ENCODE measurements at places on chromosomes 7 and 10.

- DNase-seq: no peak
Measured at GRCh38 chr7:50733552-50733951, 49.1 kb downstream of the GRB10 start.

- DNase-seq: no peak
Measured at GRCh38 chr7:149865437-149865836, 8.3 kb upstream of the ATP6V0E2 start.

DNA sequence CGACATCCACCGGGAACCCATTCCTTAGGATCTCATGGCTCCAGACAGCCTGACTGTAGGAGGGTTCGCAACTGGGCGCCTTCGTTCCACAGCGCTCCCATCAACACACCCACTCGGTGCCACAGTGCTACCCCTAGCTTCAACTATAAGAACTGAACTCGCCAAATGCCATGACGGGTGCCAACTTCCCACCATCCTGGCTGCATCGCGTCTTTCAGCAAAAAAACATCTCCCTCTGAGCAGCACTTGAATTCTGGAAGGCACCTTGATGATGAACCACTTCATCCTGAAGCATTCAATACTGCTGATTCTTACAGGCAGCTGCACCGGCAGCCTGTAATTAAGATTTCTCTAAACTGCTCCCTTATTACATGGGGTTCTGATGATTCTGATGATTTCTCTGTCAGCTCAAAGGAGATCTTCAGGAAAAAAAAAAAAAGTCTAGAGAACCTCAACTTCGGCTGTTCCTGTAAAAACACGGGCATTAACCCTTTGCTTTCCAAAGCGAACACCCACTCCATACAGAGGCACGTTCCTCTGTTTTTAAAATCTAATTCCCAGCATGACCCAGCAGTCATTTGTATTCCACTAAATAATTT, 1.3 kb downstream of the CYTH3 start:
- peak; percentile 54 for DNase-seq

- DNase-seq: no peak
Measured at GRCh38 chr7:155375337-155376277, 77.9 kb downstream of the INSIG1 start.

- no peak for DNase-seq
Measured at GRCh38 chr10:133445751-133446708, 7.7 kb upstream of the SCART1 start.

GRCh38 chr7:108328174-108328651, 128.0 kb downstream of the NRCAM start:
- no peak for DNase-seq

DNA sequence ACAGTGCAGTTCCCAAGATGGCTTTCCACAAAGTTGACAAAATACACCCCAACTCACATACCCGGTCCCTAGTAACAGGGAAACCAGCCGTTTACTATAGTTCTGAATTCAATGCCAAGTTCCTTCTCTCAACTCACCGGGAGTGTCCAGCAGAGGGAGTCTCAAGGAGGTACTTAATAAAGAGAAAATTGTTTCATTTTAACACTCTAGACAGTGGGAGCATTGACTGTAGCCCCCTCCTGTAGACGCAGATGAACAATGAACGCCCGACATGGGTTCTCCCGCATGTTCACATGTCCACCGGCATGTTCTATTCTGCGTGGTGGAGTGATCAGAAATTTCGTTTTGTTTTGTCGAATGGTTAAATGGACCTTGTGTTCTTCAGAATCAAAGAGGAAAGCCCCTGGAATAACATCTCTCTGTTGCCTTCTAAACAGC, 1.9 kb downstream of the HIPK2 start:
- no peak for DNase-seq

DNA sequence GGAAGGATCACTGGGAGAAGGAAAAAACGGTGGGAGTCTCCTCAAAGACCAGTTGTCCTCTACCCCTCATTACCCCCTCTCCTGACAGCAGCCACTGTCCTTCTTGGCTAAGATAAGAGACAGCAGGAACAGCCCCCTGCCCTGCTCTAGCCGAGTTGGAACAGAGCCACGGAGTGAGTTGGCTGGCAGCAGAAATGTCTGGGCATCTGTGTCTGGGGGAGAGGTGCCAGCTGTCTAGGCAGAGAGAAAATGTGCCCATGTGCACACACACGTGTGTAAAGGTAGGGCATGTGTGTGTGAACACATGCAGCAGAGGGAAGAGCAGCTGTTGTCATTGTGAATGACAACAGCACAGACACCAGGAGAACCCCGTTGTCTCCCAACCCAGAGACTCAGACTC, 9.4 kb upstream of the HILPDA start:
- DNase-seq: no peak

GRCh38 chr7:24756545-24757352, 515 bp downstream of the GSDME start:
- no peak for DNase-seq

- DNase-seq: no peak
Measured at GRCh38 chr7:22143491-22143890, 197.8 kb upstream of the CDCA7L start.

- DNase-seq: no peak
Measured at GRCh38 chr10:123475466-123475865, 190.7 kb upstream of the GPR26 start.

GRCh38 chr7:41786404-41786803, 83.5 kb upstream of the INHBA start:
- no peak for DNase-seq

- no peak for DNase-seq
Measured at GRCh38 chr10:22683140-22683389, 31.3 kb downstream of the PIP4K2A start.

GRCh38 chr10:36577126-36577525, 548.3 kb upstream of the ANKRD30A start:
- no peak for DNase-seq

DNA sequence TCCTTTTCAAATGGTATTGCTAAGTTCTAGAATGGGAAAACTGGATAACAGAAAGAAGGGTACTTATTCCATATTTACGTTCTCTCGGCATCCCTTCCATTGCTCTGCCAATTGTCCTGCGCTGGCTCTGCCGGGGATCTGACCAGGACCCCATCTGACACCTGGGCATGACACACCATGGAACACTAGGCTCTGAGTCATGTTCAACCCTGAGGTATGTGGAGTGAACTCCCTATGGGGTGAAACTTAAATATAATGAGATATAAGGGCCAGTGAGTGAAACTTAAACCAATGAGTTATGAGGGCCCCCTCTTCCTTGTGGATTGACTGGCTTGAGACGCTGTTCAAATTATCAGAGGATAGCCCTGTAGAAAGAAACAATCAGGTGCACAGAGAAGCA, 55.1 kb upstream of the ZEB1 start:
- no peak for DNase-seq

DNA sequence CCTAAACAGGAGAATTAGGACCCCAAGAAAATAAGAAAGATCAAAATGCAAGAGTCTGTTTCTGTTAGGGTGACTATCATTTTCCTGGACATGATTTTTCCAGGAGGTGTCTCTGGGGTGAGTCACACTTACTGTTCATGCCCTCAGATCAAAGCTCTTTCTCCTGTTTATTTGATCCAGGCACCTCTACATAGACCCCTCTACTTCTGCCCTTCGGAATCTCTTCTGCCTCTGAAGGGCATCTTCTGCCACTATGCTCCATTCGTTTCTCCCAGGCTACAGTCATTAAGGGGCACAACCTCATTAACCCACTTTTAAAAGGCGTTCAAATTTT, 1328.0 kb downstream of the GATA3 start:
- DNase-seq: no peak

DNA sequence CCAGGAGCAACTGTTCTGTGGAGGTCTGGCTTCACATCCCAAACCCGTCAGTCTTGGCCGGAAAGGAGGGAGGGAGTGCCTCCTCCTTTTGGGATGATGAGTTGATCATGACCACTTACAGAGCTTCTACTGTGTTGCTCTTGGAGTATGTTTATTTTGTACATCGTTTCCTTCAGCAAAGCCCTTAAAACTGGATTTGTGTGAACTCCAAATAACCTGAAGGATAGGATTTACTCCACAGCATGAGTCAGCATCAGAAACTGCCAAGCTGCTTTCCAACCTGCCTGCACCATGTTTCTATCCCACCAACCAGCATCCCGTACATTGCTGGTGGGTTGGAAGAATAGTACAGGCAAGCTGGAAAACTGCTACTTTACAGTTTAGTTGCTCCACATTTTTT, 3.5 kb downstream of the CCDC201 start:
- DNase-seq: no peak

GRCh38 chr7:108009873-108010272, 6.9 kb upstream of the LAMB1 start:
- no peak for DNase-seq

- no peak for DNase-seq
Measured at GRCh38 chr7:32881074-32881982, 10.2 kb downstream of the KBTBD2 start.

DNA sequence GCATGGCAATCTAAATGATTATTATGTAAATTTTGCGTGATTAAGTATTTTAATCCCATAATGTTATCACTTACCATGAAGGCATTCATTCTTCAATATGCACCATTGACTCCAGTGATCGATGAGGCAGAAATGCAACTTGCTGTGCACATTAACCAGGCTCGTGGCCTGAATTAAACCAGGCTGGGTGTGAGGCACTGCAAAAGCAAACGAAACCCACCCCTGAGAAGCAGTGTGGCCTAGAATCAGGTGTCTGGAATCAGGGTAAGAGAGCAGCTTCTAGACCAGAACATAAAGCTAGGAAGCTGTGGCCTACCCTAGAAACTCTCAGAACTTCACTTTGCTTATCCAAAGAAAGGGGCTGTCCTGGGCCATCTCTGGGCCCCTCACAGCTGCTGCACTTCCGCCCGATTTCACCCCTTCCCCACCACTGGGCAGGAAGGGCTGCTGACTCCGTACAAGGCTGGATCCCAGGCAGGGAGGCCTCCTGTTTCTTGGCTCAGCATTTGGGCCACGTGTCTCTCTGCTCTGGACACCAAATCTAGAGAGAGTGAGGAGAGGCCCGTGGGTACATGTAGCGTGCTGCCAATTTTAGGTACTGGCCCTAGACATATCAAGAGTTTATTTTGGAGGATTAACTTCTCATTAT, 4.4 kb downstream of the PTPRE start:
- no peak for DNase-seq

GRCh38 chr7:149846436-149847046, 8.4 kb downstream of the ZNF862 start:
- DNase-seq: no peak

Data from breast epithelium (tissue), 4 donors.